ENCODE measurements at places on chromosomes 16 and 17.

- no peak for DNase-seq
These were observed 24.9 kb downstream of the GSE1 start for GRCh38 chr16:85637808-85638647.

- no peak for DNase-seq
These were observed 16.5 kb upstream of the SPPL2C start for GRCh38 chr17:45828171-45828570.

DNA sequence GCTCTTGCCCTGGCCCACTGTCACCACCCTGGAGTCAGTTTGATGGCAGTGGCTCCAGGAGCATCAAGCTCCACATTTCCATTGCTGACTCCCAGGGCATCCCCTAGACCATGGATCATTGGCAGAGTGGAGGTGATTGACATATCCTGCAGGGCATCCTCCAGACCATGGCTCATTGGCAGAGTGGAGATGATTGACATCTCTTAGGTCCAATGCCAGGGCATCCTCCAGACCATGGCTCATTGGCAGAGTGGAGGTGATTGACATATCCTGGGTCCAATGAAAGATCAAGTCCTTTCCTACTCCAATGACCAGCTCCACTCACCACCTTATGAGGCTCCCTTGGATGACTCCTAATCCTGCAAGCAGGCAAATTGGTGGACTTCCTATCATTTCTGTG lies 174.3 kb upstream of the NLRP1 start:
- DNase-seq = peak; percentile 1

GRCh38 chr16:80719573-80719972 lies 84.8 kb downstream of the CDYL2 start:
- DNase-seq = peak; percentile 41

DNA sequence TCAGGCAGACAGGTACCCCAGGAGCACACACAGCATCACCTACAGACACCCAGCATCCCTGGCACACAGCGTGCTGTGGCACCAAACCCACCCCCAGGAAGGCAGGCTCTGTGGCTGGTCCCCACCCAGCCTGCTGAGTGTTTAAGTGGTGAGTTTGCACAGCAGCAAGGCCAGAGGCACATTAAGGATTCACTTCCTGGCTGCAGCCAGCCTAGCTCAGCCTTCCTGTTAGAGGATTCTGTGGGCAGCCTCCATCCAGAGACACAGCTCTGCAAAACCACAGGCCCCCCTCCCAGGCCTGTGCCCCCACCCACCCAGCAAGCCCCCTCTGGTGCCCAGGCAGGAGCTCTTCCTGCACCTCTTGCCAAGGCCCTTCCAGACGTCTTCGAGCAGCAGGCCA lies 36.1 kb upstream of the PHB1 start:
- no peak for DNase-seq

DNA sequence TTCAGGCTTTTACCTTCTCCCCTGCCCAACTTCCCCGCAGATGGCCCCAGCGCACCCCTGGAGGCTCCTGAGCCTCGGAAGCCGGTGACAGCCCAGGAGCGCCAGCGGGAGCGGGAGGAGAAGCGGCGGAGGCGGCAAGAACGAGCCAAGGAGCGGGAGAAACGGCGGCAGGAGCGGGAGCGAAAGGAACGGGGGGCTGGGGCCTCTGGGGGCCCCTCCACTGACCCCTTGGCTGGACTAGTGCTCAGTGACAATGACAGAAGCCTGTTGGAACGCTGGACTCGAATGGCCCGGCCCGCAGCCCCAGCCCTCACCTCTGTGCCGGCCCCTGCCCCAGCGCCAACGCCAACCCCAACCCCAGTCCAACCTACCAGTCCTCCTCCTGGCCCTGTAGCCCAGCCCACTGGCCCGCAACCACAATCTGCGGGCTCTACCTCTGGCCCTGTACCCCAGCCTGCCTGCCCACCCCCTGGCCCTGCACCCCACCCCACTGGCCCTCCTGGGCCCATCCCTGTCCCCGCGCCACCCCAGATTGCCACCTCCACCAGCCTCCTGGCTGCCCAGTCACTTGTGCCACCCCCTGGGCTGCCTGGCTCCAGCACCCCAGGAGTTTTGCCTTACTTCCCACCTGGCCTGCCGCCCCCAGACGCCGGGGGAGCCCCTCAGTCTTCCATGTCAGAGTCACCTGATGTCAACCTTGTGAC lies 3.6 kb downstream of the MAPK7 start:
- no peak for DNase-seq

Measured in CD4-positive, alpha-beta T cell treated with Interleukin-10 for 1 hour (primary cell).